ENCODE measurements at places on chromosomes 5 and 9.

DNA sequence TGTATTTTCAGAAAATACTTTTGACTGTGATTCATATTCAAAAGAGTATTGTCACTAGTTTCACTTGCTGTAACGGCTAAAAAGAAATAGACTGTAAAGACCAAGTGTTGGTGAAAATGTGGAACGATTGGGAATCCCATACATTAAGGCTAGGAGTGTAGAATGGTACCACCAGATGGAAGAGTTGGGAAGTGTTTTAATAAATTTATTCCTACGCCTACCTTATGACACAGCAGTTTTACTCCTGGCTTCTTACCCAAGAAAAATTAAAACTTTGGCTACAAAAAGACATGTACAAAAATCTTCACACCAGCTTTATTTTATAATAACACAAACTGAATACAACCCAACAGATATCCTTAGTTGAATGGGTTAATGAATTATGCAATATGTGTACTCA lies 256.2 kb downstream of the TAF11L14 start:
- no peak for DNase-seq

DNA sequence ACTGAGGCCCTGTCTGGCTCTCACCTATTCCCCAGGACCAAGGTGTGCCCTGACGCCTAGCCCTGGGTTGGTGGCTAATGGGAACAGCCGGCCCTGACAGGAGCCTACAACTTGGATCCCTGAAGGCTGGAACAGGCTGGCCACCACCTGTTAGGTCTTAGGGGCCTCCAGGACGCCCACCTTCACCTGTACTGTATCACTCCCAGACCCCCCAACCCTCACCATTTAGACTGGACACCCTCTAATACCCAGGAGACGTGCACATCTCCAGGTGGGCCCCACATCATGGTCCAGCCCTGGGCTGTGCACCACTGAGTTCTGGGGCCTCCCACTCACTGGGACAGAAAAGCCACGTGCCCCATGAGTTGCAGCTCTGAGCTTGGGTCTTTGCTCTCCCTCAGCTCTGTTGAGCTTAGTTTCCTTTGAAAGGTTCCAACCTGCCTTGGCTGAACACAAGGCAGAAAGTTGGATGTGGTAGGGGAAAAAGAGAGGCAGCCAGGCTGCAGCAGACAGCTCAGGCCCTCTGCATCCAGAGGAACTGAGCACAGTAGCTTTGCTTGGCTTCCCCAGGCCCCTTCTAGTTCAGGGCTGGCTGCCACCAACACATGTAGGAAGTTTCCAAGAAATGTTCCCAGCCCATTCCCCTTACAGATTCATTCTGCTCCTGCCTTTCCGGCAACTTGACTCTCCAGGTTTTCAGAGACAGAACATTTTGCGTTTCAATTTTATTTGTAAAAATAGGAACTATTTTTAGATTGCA lies 116.8 kb upstream of the TBC1D2 start:
- no peak for DNase-seq

- DNase-seq, result no peak
Observed at GRCh38 chr5:3659907-3660306, 64.3 kb downstream of the IRX1 start.

DNA sequence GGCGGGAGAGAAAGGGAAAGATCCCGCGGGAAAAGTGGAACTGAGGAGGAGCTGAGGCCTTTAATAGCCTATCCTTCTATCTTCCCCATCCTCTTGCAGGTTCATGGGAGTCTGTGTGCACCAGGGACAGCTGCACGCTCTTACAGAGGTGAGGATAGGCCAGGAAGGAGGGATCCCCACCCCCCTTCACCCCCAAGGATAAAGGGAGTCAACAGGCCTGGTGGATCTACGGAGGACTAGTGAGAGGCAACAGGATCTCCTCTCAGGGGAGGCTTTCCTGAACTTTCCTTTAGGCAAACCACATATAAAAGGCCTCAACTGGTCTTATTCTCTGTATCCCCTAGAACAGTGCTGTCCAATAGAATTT lies 1.1 kb downstream of the TESK1 start:
- peak; percentile 22 for DNase-seq

DNA sequence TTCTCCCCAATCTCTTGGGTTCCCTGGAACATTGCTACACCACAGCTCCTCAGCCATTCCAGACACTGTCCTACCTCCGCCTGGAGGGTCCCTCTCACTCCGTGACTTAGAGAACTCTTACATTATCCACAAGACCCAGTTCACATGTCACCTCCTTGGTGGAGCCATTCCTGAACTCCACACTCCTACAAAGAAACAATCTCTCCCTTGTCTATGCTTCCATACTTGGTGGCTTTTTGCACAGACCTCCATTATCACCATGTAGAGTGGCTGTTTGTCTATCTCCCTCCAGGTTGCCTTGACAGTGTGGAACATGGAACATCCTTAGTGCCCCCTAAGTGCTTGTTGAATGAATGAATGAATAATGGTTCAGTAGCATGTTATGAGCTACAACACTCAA lies 105.9 kb downstream of the PAX5 start:
- no peak for DNase-seq

DNA sequence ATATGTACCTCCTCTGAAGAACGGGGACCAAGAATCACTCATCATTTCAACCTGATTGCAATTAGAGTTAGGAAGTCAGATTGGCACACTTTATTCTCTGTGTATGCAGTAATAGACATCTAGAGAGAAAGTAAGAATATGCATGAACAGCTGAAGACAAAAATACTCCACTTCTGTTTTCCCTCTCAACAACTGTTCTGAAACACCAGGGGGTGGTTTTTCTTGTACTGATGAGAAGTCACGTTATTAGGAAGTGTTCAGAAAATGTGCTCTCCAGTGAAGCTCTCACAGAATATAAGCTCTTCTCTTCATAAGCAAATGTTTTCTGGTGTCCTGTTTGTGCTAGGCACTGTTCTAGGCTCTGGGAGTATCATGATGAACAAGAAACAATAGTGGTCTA lies 531.7 kb upstream of the C9orf72 start:
- no peak for DNase-seq

- peak; percentile 44 for DNase-seq
Observed at GRCh38 chr5:57209316-57210040, 35.6 kb downstream of the GPBP1 start.

DNA sequence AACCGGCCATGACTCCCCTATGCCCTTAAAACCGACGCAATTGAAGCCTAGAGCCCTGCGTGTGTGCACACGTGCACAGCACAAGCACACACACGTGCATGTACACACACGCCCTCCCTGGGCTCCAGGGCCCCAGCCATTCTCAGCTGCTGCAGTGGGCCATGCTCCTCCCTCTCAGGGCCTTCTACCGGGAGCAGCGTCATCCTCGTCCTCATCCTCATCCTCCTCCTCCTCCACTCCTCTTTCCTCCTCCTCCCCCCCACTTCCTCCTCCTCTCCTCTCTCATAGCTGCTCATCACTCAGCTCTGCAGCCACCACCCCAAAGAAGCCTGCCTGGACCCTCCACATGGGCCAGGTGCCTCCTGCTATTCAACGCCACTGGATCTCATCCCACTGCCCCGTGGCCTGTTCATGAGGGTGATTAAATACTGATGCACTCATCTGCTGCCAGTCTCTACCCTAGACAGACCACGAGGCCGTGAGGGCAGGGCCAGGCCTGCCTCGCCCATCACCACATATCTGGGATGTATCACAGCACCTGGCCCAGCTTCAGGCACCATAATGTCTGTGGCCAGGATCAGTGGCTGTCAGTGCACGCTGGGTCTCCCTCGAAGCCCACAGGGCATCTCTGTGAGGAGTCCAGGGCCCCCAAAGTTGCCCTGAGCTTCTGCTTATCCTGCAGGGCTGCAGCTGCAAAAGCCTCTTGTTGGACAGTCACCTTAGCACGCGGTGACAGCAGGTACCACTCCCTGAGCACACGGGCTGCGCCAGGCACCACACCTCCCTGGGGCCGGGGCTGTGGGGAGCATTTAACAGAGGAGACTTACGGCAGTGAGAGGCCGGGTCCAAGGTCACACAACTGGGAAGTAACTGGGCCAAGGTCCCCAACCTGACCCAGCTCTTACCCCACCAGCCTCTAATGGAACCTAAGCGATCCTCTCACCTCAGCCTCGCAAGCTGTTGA lies 9.8 kb downstream of the FAM78A start:
- no peak for DNase-seq

DNA sequence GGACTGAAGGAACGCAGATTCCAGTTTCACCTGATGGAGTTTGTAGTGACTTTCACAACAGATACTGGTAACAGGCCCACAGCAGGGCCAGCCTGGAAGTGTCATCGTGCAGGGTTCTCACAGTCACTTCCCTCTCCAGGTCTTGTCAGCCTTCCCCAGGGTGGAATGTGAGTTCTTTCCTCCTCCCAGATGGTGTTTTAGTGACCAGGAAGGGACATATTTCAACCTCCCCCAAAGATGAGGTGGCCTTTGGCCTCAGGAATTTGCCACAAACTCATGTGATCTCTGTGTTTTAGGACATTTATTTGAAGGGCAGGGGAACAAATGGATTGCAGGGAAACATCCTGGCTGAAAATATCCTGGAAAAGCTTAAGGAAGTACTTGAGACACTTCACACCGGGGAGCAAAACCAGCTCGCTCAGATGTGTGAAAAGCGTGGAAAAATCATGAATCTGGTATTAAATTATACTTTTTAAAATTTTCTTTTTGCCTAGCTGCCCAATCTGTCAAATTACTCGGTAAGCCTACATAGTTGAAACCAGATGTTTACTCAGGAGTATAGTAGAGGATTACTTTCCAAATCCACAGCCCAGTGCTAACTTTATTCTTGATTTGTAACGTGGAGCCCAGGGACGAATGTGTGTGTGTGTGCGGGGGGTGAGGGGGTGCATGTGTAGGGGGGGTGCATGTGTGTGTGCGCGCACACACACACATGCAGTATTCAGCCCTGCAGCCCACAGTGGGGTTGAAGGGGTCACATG lies 66.8 kb downstream of the PTPDC1 start:
- peak; percentile 10 for DNase-seq

GRCh38 chr5:99023330-99023729 lies 94.5 kb upstream of the CHD1 start:
- no peak for DNase-seq

DNA sequence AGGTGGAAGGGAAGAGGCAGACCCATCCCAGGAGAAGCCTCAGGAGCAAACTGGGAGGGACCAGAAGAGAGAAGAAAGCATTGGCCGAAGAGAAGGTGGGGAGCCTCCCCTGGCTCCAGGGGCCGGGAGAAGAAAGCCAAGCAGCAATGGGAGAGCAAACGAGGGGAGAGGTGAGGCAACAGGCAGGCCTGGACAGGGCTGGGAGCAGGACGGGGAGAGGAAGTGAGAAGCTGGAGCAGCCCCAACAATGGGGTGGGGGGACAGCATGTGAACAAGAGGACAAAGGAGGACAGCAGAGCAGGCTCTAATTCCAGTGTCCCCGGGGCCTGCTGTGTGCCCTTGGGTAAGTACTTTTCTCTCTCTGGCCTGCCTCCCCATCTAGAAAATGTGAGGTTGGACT lies 115.3 kb downstream of the PSD2 start:
- no peak for DNase-seq

GRCh38 chr9:132768932-132769905 lies 99.0 kb downstream of the GTF3C4 start:
- peak; percentile 64 for DNase-seq

DNA sequence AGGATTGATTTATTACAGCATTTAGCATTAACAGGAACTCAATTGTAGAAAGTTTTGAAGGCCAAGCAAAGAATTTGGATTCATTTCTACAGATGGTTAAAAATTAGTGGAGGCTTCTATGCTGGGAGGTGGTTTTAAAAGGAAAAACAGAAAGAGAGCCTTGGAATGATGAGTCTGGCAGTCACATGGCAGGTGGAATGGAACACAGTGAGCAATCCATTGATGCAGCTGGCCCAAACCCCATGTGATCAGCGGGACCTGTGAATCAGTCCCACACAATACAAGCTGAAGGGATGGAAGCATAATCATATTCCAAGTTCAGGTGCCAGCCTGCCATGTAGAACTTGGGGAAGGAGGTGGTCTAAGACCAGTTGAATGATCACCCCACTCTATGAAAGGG lies 147.9 kb downstream of the PIP5K1B start:
- DNase-seq, result no peak

GRCh38 chr9:79015951-79016350 lies 555.8 kb upstream of the TLE4 start:
- no peak for DNase-seq

- peak; percentile 21 for DNase-seq
Observed at GRCh38 chr5:157744051-157745011, 819 bp downstream of the LSM11 start.

DNA sequence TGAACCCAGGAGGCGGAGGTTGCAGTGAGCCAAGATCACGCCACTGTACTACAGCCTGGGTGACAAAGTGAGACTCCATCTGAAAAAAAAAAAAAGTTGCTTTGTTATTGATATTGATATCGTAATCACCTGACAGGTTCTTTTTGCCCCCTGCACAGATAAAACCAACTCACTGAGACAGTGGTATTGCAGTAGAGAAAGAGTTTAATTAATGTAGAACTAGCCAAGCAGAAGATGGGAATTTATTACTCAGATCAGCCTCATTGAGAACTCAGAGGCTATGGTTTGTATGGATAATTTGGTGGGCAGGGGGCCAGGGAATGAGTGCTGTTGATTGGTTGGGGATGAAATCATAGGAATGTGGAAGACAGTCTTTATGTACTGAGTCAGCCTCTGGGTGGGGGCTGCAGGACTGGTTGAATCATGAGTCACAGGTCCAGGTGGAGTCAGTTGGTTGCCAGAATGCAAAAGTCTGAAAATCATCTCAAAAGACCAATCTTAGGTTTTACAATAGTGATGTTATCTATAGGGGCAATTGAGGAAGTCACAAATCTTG lies 35.8 kb upstream of the MEGF10 start:
- peak; percentile 84 for DNase-seq

DNA sequence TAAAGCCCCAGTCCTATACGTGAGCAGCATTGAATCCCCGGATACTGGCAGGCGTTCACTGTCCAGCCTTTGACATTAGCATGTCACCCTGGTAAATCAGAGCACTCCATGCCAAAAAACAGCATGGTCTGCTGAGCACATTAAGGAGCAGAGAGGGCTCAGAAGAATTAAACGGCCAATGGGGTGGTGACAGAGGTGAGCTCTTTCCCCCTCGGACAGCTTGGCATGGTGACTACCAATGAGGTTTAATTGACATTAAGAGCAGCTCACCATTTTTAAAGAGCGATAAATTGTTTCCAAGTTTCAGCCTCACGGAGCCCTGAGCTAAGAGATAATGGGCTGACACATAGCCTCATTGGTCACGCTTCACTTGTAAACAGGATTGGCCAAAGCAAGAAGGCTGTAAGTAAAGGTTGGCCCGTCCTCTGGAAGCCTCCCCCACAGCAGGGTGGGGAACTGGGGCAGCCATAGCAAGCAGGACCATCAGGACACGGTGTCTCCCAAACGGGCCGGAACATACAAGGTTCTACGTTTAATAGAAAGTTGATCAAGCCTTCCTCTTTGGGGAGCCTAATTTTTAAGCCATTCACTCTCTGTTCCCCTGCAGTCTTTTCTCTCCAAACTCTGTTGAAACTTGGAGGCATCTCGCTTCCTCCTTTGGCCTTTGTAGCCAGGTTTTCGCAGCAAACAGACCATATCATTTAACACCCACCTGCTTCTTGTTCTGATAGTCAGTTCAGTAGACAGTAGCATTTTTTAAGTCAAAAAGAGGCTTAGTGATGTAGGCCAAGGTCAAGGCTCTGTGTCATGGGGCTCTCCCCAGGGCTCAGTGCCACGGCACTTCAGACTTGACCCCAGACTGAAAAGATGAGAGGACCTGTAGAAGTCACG lies 25.9 kb downstream of the QRFP start:
- no peak for DNase-seq
